ENCODE measurements at places on chromosomes 16 and 17.

DNA sequence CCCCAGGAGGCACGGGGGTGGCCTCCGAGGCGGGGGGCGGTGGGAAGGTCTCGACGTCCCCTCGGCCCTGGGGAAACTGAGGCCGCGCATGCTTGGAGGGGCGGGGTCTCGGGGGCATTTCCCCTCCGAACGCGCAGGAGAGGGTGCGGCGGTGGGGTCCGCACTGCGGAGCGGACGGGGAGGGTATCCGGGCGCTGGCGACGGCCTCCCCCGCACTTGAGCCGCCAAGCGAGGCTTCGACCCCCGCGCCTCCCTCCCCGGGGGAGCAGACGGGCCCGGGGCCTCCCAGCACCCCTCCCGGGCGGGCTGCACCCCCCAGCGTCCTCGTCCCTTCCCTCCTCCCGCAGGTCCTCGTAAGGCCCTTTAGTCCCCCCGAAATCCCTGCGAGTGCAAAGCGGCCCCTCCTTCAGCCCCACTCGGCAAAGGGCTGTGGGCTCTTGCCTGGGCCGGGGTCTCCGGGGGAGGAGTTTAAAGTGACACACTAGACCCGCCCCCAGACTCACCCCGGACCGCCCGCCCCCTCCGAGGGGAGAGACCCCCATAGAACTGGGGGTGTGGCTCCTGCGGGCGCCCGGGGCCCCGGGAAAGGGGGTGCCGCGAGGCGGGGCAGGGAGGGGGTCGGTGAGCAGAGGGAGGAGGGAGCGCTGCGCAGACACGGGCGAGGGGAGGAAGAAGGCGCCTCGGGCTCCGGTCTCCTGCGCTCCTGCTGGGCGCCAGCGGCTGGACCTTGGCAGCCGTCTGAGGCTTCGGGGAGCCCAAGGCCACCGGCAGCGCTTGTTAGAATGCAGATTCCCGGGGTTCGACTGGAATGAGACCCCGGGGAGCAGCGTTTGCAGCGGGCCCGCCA lies 632 bp downstream of the BAIAP3 start:
- no peak for DNase-seq

DNA sequence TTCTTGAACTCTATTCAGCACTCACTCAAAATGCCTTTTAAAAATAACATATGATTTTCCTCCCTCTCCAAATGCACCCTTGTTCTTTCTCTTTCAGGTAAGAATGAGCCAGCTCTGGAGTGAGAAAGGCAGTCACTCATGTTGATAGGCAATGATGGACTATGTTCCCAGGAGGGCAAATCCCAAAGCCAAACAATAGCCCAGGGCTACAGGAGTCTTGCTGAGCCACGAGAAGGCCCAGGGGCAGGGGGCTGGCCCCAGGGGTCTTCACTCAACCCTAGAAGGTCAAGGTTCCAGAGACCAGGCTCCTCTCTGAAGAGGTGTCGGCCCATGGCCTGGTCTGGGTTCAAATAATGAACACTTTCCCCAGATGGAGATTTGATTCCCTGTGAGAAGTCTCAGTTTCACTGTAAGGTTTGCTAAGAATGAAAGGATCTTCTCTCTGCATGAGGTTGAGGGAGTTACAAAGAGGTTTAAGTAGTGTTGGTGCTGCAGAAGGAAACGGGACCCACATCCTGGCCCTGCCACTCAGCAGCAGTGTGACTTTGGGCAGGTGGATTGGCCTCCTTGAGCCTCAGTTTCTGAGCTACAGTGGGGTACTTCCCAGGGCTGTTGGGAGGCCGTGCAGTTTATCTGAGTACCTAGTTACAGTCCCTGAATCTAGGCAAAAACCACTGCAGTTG lies 49.0 kb downstream of the RTN4RL1 start:
- no peak for DNase-seq

DNA sequence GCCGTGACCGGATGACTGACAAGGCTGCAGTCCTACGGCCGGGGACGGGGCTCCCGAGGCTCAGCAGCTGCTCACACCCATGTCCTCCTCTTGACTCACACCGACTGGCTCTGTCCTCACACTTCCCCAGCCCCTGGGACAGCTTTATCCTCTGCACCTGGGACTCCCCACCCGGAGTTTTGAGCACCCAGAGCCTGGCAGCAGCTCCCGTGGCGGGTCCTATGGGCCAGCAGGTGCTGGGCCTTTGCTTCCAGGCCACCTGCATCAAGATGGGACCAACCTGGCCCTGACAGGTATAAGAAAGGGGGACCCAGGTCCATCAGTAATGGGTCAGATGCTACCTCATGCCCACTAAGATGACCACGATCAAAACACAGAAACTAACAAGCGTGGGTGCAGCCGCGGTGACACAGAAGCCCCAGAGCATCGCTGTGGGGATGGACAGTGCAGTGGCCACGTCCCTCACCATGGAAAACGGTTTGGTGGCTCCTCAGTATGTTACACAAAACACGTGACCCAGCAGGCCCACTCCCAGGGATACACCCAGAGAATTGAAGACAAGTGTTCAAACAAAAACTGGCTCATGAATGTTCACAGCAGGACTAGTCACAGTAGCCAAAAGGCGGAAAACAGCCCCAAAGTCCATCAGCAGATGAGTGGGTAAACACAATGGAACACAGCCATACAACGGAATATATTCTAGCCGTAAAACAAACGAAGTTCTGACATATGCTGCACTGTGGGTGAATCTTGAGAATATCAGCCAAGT lies 3.3 kb upstream of the NOTUM start:
- DNase-seq: no peak

DNA sequence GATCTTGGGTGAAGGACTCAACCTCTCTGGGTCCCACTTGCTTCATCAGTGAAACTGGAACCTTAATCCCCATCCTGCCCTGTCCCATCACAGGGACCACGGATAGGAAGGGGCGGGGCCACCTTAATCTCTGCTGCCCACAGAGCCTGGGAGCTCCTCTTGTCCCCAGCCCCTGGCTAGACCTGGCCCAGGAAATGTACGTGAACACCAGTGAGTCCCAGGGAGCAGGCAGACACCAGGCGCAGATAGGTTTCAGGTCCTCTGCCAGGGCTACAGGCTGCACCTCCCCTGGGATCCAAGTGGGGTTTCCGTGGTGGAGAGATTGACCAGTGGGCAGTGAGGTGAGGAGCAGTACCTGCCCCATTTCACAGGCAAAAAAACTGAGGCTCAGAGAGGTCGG lies 21.0 kb downstream of the RAB11FIP4 start:
- no peak for DNase-seq

DNA sequence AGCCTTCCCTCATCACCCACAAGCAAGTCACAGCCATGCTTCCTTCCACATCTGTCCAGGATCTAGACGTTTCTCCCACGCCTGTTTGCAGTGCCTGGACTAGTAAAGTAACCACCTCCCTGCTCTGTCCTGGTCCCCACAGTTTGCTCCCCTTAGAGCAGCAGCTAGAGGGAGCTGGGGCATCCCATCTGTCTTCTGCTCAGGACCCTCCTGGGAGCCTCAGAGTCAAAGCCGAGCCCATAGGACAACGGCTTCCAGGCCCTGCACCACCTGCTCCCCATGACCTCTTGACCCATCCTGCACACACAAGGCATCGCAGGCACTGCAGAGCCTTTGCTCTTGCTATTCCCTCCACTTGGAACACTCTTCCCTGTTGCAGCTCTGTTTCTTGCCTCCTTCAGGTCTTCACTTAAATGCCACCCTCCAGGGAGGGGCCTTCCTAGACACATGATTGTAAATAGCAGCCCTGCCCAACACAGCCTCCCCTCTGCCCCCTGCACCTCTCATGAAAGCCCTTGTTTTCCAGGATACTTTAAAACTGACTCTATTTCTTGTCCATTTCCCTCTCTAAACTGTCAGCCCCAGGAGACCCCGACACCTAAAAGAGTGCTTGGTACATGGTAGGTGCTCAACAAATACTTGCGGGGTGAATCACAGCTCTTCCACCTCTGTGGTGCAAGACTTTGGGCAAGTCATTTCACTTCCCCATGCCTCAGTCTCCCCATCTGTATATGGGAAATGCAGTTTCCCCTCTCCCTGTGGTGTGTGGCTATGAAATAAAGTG lies 3.1 kb downstream of the NATD1 start:
- no peak for DNase-seq

GRCh38 chr17:61389670-61390478 lies 9.8 kb upstream of the TBX2 start:
- no peak for DNase-seq
